CD4-positive, alpha-beta T cell treated with Interleukin-6 at 100 ng/mL for 8 hours (primary cell): ENCODE measurements at places on chromosomes 6 and 20.
A peak's percentile ranks its signal among the peaks of the same experiment; 100 is the strongest.

- DNase-seq = no peak
Observed at GRCh38 chr6:129624488-129624887, 85.5 kb downstream of the ARHGAP18 start.

DNA sequence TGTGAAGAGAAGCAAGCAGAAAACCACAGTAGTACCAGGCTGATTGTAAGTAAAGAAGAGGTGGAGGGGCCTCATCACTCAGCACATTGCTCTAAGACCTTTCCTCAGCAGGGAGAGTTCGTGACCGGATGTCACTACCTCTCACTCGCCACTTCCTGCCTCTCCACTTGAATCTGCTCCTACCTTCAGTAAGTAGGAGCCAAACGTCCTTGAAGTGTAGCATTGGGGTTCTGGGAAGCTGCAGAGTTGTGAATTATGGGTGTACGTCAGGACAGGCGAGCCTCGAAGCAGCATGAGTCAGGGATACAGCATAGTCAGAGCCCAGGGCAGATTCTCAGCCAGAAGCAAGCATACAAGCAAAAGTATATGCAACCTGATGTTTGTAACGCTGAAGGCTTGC lies 224.9 kb downstream of the PHACTR1 start:
- no peak for DNase-seq

DNA sequence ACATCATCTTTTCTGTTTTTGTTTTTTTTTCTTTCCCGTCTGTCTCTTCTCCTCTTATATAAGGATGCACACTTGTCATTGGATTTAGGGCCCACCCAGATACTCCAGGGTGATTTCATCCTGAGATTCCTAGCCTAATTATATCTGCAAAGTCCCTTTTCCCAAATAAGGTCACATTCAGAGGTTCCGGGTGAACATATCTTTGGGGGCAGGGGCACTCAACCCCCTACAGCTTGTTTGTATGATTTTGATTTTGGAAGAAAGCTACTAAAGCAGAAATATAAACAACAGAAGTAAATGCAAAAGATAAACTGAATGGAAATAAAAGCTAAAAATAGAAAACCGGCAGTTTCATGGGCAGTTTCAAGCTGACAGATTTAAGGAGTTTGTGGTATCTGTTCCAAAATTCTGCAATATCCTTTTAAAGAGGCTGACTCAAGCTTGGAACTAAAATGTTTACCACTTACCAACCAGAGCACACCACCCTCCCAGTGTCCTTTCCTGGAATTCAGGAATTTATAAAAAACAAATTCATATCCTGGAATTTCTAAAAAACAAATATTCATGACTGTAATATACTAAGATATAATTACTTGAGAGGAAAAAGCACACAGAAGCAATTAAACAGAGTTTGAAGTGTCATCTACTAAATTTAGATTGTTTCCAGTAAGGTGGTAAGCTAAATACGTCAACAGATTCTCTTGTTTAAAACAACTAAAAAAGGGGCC lies 100.0 kb upstream of the CARMIL1 start:
- DNase-seq = no peak

DNA sequence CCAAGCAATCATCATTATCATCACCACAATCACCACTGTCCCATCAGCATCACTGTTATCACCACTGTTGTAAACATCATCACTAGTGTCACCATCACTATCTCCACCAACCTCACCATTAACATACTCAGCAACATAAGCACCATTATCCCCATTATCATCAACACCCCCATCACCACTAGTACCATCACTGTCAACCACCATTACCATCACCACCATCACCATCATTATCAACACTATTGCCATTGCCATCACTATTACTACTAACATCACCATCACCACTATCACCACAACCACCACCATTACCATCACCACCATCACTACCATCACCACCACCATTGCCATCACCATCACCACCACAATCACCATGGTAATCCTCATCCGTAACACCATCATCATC lies 19.5 kb downstream of the CST4 start:
- DNase-seq = no peak

GRCh38 chr20:57725636-57726035 lies 15.8 kb upstream of the PMEPA1 start:
- no peak for DNase-seq

DNA sequence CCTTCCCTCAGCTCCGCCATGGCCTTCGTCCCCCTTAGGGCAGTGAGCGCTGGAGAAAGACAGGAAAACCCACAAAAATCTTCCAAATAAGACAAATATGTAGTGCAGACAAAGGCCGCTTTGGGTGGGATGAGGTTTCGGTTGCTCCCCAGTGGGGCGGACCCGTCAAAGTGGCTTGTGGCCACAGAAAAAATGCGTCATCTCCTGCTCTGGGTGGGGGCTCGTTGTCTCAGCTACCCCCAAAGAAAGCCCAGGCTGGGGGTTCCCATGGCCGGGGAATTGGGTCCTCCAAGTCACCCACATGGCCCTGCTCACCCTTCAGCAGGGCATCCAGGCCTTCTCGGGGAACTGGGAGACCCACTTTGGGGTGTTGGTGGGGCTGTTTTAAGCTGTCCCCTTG lies 21.9 kb upstream of the SCUBE3 start:
- no peak for DNase-seq

GRCh38 chr20:5145365-5146098 lies 18.7 kb downstream of the CDS2 start:
- no peak for DNase-seq

GRCh38 chr20:19618711-19619110 lies 139.3 kb upstream of the RIN2 start:
- DNase-seq = no peak

- DNase-seq = no peak
Observed at GRCh38 chr20:63295846-63296245, 2.9 kb downstream of the COL20A1 start.

DNA sequence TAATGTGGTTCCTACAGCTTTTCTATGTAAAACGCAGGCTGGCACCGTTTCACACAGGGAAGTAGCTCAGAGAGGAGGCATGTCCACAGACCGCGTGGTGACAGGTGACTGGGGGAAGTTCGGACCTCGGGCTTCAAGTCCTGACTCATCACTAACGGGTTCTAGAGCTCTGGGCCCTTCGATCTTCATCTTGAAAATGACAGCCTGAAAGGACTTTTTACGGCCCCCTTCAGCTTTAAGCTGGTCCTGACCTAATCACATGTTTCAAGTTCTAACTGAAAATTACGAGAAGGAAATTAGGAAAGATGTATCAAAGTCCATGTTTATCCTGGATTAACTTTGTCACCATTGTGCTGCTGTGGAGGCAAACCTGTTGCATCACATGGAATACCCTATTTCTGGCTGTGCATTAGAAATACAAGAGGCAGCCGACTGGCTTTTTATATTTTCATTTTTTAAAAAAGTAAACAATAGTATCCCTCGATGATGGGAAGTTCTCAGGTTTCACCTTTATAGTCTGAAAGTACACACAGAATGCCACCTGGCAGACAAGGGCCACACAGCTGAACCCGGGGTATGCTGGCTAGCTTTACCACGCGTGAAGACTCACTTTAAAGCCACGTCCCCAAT lies 2.0 kb downstream of the MAN1A1 start:
- DNase-seq = no peak

DNA sequence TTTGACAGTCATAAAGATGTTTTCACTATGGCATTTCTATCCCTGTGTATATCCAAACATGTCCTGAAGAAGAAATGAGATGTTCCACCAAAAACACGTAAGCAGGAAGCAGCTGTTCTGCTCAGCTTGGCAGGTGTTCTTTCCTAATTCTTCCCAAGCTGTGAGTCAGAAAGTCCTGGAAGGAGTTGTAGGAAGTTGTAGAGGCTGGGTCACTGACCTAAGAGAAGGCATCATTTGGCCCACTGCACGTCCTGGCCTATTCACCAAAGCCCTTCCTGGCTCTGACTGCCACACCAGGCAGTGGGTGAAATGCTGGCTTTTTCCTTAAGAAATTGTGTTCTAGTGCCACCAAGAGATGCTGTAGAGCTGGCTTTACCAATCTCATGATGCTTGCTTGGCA lies 40.3 kb downstream of the STX11 start:
- no peak for DNase-seq

DNA sequence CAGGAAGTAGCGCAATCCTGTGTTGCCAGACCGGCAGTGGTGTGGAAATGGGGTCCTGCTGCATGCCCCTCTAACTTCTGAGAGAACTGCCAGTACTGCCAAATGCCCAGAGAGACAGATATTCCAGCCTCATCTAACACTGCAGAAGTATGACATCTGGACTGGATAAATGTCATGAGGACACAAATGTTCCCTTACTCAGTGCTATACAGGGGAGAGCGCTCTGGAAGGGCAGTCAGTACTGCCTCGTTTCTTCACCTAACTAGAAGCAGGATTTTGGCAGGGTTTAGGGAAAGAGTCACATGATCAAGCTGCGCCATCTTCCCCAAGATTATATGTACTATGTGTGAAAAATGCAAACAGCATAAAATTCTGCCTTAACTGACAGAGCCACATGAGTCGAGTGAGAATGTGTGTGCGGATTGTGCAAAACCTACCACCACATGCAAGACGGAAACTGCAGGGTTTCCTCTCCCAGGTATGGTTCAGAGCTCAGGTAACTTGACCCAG lies 59.7 kb downstream of the B4GALT5 start:
- DNase-seq = no peak

DNA sequence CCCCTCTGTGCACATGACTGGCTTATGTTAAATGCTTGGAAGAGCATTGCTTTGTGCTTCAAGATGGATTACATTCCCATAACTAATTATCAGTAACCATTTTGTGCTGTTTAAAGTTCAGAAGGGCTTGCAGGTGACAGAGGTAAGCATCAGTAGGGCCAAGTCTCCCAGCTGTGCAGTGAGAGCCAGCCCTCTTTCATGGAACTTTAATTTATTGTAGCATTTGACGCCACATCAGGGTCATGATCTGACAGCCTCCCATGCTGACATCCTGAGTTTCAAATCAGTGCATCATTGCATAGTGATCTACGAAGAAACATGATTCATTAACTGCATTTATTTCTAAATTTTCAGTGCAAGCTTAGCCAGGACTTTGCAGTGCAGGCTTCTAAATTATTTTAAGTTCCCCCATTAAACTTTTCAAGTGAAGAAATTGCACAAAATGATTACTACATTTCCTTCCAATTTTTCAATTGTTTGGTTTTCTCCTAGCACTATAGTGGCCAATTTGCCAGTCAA lies 380.9 kb downstream of the UTRN start:
- no peak for DNase-seq

DNA sequence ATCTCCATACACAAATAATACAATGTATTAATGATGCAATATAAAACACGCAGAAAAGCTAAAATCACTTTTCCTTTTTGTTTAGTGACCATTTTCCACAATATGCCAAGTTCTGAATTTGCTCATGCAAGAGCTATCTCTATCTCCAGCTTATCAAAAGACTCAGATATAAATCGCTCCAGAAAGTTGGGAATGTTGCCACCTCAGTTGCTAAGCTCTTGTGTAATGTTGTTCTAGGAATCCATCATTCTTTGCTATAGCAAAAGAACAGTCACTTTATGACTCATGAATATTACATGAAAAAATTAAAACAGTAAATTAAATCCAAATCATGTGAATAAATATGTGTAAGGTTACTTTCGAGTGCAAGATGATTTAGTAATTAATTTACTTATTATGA lies 8.7 kb downstream of the PLAGL1 start:
- no peak for DNase-seq

DNA sequence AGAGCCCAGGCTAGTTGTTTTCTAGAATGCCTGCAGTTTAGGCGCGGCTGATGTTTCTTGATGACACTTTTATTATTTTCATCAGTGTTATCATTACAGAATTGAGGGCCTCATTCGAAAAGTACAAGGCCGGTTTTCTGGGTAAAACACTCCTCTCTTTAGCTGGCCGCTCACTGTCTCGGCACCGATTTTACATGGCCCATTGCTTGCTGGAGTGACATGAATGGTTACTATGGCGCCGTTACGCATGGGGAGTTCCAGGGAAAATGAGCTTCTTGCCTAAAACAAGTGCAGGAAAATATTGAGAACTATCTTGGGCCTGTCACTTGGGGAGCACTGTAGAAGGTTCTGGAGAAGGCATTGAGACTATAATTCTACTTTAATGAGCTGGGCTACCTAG lies 317.8 kb downstream of the CDH4 start:
- DNase-seq = no peak

- no peak for DNase-seq
Observed at GRCh38 chr20:13298692-13299373, 77.8 kb downstream of the ISM1 start.

DNA sequence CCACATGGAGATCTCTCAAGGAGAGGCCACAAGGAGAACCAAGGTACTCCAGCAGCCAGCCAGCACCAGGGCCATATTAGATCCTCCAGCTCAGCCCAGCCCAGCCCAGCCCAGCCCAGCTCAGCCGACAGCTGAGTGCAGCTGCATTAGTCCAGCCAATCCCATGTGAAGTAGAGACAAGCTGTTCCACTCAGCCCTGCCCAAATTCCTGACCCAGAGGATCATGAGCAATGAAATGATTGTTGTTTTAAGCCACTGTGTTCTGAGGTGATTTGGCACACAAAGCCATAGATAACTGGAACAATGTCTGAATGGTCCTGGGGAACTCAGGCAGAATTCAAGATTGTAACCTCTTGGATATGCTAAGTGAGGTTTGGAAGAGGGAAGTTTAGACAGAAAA lies 59.5 kb upstream of the BMP2 start:
- no peak for DNase-seq

GRCh38 chr6:25971187-25971821 lies 8.7 kb downstream of the TRIM38 start:
- no peak for DNase-seq

- DNase-seq = peak; percentile 28
Observed at GRCh38 chr6:108581237-108581931, 20.7 kb downstream of the FOXO3 start.

DNA sequence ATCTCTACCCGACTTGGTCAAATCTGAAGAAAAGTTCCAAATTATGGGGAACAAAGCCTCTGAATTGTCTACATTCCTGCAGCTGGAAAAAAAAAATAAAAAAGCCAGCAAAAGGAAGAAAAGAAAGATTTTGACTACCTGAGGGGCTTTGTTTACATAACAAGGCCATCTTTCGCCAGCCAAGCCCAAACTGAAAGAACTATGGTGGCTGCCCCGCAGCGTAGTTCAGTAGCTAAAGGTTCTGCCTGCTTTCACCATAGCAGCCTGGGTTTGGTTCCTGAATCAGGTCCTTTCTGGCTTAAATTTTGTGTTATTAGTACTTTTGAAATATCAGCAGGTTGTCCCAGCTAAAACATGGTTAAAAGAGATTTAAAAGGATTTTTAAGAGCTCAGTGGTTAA lies 35.4 kb downstream of the ZNF133 start:
- no peak for DNase-seq

DNA sequence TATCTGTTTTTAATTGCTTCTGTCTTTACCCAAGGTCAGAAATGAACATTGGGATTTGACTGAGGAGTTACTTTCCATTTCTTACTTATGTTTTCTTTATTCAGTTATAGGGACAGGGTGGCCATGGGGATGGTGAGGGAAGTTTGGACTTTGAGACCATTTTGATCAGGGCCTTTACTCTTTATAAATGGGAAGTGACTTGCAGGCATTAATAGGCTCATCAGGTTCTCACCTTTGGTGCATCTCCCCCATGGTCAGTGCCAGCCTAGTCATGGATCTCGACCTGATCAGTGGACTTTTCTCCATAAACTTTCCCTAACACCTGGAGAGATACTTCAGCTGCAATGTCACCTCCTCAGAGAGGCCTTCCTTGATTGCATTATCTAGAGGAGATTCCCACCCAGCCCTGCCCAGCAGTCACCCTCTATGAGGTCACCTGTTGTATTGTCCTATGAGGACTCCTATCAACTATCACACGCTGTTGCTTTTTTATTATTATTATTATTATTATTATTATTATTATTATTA lies 16.8 kb upstream of the ZMYND8 start:
- DNase-seq = no peak
